T-helper 17 cell (primary cell): ENCODE measurements at places on chromosomes 5 and 9. TPM values are rescaled to one million over a fixed set of nuclear protein-coding genes. Genes with fewer than 3 reads are reported as not detected.

DNA sequence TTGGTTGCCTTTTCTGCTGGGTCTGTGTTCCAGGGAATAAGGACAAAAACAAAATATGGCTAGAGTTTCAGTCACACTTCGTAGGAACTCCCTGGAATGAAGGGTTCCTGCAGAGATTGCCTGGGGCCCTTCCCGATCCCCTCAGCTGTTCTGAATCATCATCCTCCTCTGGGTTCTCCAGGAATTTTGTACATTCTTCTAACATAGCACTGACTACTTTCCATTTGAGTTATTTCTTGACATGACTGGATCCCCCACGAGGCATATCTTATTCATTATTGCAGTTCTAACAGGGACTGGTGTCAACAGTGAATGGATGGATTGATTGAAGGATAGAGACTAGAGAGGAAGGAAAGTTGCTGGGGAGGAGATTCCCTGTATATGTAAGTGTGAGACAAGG is 49.2 kb upstream of the TNC start:
- DNase-seq: no peak

WHRN gene
- total RNA-seq: 18.2 TPM

CCDC152 gene
- total RNA-seq: 2.2 TPM

- DNase-seq: no peak
Observed at GRCh38 chr5:138948471-138949222, 73.5 kb upstream of the LRRTM2 start.

CLIC3 gene
- 2.1 TPM for total RNA-seq

GRCh38 chr9:16985559-16986348 is 115.3 kb upstream of the BNC2 start:
- no peak for DNase-seq

- no peak for DNase-seq
Observed at GRCh38 chr5:43281840-43282658, 31.2 kb downstream of the HMGCS1 start.
